NCI-H2171 (cell line): ENCODE measurements at places on chromosomes 13 and 19.

DNA sequence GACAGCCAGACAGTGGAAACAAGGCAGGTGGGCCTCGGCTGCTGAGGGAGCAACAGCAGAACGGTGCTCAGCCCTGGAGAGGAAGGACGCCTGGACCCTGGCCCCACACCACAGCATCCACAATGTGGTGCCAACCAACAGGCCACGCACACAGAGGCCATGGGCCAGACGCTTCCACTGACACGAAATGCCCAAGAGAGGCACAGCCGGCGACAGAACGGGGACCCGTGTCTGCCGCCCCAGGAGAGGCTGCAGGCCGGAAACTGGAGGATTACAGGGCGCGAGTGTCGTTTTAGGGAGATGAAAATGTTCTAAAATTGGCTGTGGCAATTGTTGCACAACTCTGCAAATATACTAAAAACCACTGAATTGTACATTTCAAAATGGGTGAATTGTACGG lies 69.7 kb downstream of the RASA3 start:
- DNase-seq, result no peak

DNA sequence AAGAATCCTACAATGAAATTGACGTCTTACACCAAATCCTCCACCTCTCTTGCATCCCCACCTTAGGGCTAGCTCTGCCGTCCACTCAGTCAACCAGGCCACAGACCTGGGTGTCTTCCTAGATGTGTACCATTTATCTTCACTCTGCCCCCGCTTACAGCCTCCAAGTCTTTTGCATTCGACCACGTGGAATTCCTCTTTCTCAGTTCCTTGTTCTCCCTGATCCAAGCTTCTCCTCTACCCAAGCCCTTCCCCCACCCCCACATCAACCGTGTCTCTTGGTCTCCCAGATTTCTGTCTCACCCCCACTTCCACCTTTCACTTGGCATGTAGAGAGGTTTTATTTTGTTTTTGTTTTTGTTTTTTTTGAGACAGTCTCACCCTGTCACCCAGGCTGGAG lies 1.2 kb upstream of the DMWD start:
- DNase-seq, result no peak

DNA sequence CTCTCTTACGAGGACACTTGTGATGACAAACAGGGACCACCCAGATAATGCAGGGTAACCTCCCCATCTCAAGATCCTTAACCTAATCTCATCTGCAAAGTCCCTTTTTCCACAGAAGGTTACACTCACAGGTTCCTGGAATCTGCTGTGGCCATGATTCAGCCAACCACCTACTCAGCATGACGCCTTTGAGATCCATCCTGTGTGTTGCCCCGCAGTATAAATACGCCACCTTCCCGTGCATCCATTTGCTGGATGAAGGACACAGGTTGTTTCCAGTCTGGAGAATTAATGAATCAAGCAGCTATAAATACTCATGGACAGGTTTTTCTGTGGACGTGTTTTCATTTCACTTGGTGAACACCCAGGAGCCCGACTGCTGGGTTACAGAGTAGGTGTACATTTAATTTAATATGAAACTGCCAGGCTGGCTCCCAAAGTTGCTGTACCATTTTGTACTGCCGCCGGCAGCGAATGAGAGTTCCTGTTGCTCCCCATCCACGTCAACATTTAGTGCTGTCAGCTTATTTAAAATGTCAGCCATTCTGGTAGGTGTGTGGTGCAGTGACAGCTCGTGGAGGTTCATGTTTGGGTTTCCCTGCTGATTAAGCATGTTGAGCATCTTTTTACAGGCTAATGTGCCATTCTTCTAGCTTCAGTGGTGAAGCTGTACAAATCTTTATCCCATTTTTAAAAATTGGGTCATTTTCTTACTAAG lies 40.2 kb downstream of the ELL start:
- no peak for DNase-seq

- DNase-seq, result no peak
These were observed 18.6 kb downstream of the HNRNPM start for GRCh38 chr19:8463365-8463764.

- DNase-seq, result no peak
These were observed 12.3 kb downstream of the CEACAM19 start for GRCh38 chr19:44683434-44684210.

DNA sequence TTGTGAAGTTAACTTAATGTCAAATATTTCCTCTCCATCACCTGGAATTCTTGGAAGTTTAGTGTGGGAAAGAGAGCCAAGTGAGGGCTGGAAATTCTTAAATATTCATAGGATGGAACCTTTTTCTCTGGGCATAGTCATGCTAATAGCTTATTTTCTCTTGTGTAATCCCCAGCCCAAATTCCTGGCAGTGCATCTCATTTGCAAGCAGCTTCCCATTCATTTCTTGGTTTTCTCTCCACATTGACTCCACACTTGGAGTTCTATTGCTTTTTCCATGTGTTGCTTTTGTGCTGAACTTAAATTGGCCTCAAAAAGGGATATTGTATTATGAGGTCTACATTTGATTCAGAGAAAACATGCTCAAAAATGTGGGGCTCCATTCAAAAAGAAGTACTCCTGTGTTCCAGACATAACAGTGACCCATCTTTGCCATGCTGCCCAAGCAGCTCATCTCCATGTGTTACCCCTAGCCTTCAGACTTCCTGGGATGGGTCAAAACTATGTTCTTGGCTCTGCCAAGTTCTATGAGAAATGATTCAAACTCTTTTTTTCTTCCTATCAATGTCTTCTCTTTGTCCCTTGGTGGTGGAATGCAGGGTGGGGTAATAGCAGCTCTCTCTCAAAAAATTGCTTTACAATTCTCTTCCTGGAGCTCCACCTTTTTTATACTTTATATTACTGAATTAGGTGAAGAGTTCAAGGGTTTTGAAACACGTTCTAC lies 2471.5 kb downstream of the PCDH9 start:
- no peak for DNase-seq

- DNase-seq, result no peak
These were observed 427.1 kb downstream of the GPC5 start for GRCh38 chr13:91825516-91825915.

DNA sequence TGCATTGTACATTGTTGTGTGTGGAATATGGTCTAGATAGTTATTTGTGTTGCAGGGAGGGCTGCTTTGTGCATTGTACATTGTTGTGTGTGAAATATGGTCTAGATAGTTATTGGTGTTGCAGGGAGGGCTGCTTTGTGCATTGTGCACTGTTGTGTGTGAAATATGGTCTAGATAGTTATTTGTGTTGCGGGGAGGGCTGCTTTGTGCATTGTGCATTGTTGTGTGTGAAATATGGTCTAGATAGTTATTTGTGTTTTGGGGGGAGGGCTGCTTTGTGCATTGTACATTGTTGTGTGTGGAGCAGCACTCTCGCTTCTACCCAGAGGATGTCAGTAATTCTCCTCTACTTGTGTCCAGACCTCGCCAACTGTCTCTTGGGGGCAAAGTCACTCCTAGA lies 36.3 kb upstream of the ZNF835 start:
- DNase-seq, result no peak

DNA sequence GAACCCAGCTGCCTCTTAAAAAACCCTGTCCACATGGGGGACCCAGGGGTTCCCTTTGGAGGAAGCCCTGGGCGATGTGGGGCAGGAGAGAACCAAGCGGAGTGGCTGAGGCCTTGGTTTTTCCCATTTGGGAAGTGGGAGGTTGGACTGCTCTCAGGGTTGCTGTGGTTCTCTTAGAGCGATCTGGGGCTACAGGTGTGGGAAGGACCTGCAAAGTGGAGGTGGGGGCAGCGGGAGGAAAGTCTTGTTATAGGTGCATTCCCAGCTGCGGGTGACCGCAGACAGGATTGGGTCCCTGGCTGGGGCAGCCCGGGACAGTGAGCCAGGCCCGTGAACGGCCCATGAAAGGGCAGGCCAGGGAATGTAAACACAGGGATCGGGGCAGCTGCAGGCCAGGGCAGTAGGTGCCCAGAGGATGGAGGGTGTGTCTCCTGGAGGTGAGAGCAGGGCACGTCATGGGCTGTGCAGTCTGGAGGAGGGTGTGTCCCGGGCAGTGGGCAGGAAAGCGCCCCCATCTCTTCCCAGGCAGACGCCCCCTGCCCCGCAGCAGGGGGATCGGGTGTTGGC lies 814 bp downstream of the SLC25A23 start:
- DNase-seq, result no peak

GRCh38 chr19:46289724-46290619 lies 6.9 kb upstream of the HIF3A start:
- no peak for DNase-seq

DNA sequence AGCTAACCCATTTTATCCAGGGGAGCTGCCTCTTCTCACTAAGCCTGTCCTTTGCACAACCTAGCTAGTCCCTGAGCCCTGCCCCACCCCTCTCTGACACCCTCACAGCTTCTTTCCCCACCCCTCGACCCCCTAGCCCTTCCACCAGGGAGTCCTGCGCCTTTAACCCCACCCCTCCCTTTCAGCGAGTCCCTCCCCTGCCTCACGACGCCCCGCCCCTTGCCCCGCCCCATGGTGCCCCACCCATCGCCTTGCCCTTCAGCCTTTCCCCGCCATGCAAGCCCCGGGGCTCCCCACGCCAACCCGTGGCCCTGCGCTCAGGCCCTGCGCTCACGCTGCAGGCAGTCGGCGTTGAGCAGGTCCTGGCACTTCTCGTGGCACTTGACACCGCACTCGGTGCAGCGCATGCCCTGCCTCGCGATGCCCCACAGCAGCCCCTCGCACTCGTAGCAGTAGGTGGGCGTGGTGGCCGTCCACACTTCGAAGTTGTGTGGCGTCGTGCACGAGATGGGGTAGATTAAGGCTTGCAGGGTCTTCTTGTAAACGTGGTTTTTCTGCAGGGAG lies 40.0 kb downstream of the UNC13A start:
- DNase-seq, result no peak

- peak; percentile 36 for DNase-seq
These were observed 21.0 kb downstream of the ZNF114 start for GRCh38 chr19:48290771-48291488.

GRCh38 chr19:12752056-12752781 lies 628 bp downstream of the BEST2 start:
- no peak for DNase-seq

DNA sequence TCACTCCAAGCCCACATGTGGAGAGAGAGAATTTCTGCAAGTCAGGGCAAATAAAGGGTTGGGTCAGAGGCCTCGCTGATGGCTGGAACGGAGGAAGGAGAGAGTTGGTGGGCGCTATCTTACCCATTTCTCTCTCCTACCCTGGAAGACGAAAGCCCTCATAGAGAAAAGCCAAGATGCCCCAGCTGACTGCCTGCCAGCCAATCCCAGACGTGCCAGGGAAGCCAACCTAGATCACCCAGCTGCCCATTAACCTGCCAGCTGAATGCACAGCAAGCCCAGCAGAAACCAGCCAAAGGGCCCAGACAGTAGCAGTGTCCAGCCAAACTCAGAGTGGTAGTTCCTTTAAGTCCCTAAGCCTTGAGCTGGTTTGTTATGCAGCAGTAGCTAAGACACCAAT lies 167.0 kb upstream of the ZNF507 start:
- DNase-seq, result no peak

GRCh38 chr19:8506402-8506957 lies 4.0 kb upstream of the PRAM1 start:
- DNase-seq, result no peak

- DNase-seq, result no peak
These were observed 2776.3 kb downstream of the PCDH9 start for GRCh38 chr13:64453831-64454230.

DNA sequence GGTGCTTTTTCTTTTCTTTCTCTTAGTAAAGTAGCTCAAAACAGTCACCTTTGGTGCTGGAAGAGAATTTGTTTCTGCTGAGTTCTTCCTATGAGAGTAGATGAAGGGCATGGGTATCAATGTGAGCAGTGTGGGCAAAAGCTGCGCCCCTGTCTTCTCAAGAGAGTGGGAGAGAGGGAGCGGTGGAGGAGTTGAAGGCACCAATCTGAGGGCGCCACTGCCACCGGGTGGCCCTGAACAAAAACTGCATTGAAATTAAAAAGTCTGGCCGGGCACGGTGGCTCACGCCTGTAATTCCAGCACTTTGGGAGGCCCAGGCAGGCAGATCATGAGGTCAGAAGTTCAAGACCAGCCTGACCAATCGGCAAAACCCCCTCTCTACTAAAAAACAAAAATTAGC lies 28.7 kb upstream of the EPHX3 start:
- DNase-seq, result no peak

DNA sequence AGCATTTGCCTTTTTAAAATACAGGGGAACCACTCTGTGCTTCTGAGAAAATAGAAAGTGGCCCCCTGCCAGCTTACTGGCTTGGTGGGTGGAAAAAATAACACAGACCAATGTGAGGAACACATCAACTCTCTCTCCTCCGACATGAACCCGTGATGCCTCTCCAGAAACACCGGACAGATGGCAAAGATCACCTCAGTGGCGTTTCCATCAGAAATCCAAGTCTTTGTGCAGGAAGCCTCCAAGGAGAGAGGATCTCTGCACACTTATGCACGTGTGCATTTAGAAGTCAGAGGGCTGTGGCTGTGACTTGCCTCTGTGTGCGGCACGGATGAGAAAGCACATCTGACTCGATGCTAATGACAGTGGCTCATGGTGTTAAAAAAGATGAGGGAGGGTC lies 112.3 kb upstream of the KLF12 start:
- DNase-seq, result peak; percentile 42

GRCh38 chr13:19960653-19960976 lies 2.1 kb downstream of the ZMYM2 start:
- DNase-seq, result no peak
